ENCODE measurements at places on chromosomes 6 and 20. TPM values are rescaled to one million over a fixed set of nuclear protein-coding genes. Genes with fewer than 3 reads are reported as not detected.
A peak's percentile ranks its signal among the peaks of the same experiment; 100 is the strongest.

Gene BHLHE23
- not detected for polyA plus RNA-seq

Gene LPA
- polyA plus RNA-seq: not detected

Gene GSTA2
- not detected for polyA plus RNA-seq

Gene SLCO4A1
- not detected for polyA plus RNA-seq

Gene COL21A1
- not detected for polyA plus RNA-seq

DNA sequence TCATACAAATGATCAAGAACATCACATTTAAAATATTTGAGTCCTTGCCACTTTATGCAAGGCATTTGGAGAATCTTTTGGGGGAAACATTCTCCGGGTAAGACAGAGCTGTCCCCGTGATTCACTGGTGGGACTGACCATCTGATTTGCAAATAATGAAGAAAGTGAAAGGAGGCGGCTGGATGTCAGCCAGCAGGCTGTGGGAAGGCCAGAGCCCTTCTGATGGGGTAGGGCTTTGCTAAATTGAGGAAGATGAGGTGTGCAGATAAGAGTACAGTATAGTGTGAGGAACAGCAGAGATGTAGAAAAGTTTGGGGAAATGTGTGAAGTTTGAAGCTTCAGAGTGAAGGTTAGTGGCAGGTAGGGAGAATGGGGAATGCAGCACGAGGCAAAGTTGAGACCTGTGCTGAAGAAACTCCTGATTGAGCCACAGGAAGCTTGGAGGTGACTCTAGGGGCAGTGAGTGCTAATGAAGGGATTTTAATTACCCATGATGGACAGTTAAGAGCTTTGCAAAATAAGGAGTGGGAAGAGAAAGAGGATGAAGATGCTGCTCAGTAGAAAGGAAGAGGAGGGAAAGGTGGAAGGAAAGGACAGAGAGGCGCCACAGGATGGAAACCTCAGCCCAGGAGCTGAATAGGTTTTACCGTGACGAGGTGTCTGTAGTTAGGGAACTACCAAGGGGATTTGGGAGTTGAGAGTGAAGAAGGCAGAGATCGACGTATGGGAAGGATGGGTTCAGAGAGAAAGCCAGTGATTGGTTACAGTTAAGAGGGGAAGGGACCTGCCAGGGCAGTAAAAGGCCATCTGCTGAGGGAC is 68.7 kb downstream of the SNX9 start:
- peaks cover 12% of the 10 kb centered on the region for H3K4me1 ChIP-seq
- no peak overlapping the region for H3K4me3 ChIP-seq
- H3K27me3 ChIP-seq: no peaks in the 10 kb centered on the region
- DNase-seq: no peak
- H3K27ac ChIP-seq: no peak overlapping the region

DNA sequence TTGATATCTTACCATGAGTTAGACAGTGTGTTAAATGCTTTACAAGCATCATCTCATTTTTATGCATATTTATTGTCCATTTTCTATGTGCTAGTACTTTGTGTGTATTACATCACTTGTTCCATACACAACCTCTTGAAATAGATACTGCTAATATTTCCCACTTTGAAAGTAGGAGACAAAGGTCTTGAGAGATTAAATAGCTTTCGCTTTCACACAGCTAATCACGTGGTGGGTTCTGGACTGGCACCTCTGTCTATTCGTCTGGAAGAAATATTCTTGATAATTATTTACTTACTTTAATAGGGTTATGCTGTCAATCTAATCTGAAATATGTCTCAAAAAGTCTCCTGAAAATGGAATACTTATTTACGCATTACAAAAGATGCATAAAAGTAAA is 30.2 kb downstream of the EPHA7 start:
- no peaks in the 10 kb centered on the region for H3K4me1 ChIP-seq
- H3K4me3 ChIP-seq: no peak overlapping the region
- no peak overlapping the region for H3K27ac ChIP-seq
- no peaks in the 10 kb centered on the region for H3K36me3 ChIP-seq
- H3K27me3 ChIP-seq: no peaks in the 10 kb centered on the region

GRCh38 chr6:136809091-136809860 is 13.1 kb upstream of the PEX7 start:
- H3K27me3 ChIP-seq: no peaks in the 10 kb centered on the region
- H3K27ac ChIP-seq: no peak overlapping the region
- H3K36me3 ChIP-seq: no peaks in the 10 kb centered on the region

GRCh38 chr6:37106554-37106953 is 63.4 kb upstream of the PIM1 start:
- H3K36me3 ChIP-seq: no peaks in the 10 kb centered on the region
- no peak overlapping the region for H3K4me3 ChIP-seq
- no peak overlapping the region for H3K27ac ChIP-seq

DNA sequence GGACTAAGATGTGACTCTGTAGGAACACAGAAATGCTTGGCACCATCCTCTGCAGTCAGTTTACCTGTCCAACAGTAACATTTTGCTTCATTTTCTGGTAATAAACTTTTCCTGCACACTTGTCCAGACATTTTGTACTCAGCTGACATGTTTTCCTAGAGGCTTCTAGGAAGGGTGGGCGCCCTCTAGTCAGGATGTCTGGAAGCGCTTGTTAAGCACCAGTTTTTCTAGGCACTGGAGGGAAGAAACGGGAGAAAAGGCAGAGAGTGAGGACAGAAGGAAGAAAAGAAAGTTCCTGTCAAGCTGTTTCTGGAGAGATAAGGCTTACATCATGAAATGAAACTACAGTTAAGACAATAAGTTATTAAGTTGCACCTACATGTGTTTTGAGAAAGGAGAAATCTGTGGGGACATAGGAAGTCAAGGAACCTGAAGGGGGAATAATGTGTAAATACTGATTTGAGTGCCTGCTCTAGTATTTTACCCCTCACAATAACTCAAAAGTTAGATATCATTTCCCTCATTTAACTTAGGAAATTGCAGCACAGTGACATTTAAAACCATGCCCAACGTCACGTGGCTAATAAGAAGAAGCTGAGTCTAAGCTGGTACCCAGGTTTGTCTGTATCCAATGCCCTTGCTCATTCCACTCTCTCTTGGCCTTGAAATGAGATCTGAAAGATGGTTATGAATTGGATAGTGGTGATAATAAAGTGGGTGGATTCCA is 42.7 kb upstream of the TNFRSF21 start:
- H3K4me3 ChIP-seq: no peak overlapping the region
- no peak for DNase-seq
- peaks cover 4% of the 10 kb centered on the region for H3K27me3 ChIP-seq
- no peaks in the 10 kb centered on the region for H3K36me3 ChIP-seq

DNA sequence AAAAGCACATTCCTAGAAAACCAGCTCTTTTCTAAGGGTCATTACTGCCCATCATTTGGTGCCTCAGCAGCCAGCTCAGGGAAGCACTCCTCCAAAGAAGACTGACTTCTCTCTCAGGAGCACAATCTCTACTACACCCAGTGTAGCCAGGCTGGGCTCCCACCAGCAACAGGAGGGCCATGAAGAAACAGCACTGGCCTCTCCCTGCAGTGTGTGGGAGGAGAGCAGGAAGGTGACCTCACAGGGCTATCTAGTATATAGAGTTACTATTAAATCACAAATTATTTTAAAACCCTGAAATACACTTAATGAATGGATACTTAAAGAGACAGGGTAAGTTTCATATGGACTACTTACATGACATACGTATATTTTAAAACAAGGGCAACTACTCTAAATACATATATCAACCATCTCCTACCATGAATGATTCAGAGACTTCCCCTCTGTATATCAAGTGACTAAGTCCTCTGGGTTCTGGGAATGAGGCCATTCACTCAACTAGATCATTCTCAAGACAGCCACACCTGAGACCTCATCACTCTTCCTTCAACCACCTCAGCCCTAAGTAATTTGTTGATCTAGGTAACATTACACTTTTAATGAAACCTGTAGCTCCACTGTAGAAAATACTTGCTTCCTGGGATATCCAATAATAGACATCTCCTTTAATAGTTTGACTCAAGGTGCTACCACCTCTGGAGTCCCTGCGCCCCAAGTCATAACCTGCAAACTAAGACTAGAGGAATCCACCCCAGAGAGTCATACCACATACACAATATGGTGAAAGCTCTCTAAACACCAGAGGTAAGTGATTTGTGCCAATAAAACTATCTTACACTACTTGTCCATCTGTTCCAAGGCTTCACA is 25.2 kb downstream of the TBX18 start:
- H3K4me3 ChIP-seq: no peak overlapping the region
- H3K4me1 ChIP-seq: no peaks in the 10 kb centered on the region

DNA sequence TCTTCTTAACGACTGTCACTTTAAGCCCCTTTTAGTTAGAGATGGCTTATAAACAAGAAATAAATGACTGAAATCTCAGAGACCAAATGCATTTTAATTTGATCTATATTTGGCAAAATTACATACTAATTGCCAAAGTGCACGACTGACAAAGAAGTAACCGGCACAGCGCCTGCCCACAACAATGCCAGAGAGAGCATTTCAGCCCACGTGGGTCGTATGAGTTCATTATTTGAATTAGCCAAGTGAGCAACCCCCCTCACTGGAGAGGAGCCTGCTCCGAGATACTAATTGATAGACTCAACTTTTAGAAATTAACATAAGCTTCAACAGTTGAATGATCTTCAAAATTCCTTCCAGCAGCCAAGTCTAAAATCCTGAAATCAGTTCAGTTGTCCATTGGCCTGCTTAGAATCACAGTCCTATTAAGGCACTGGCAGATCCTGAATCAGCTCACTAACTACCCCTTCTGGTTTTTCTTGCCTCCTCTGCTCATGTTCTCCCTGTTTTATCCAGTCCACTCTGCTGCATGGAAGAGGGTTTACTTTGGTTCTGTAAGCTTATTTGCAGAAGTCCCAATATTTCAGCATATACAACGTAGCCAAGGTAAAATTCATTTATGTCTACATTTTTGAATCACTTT is 519.1 kb upstream of the AGPAT4 start:
- H3K27me3 ChIP-seq: peaks cover 2% of the 10 kb centered on the region
- H3K27ac ChIP-seq: no peak overlapping the region
- H3K4me1 ChIP-seq: no peaks in the 10 kb centered on the region
- no peaks in the 10 kb centered on the region for H3K36me3 ChIP-seq
- no peak overlapping the region for H3K4me3 ChIP-seq
- DNase-seq: no peak

DNA sequence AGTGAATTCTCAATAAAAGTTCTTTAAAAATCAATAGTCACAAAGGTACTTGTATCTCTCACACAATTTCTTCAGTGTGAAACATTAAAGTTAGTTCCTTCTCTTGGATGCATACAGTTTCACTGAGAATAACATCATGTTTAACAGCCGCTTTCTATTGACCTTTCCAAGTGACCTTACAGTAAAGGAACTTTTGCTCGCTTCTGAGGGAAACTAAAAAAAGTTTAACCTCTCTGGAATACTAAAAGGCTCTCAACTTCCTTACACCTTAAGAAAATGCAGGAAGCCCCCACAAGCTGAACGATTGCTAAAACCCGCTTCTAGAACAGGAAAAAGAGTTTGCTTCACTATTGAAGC is 1.3 kb downstream of the RRAGD start:
- peak overlapping the region; percentile 81 for H3K4me3 ChIP-seq
- H3K27me3 ChIP-seq: peaks cover 28% of the 10 kb centered on the region
- H3K36me3 ChIP-seq: no peaks in the 10 kb centered on the region
- H3K27ac ChIP-seq: no peak overlapping the region
- peaks cover 26% of the 10 kb centered on the region for H3K4me1 ChIP-seq

DNA sequence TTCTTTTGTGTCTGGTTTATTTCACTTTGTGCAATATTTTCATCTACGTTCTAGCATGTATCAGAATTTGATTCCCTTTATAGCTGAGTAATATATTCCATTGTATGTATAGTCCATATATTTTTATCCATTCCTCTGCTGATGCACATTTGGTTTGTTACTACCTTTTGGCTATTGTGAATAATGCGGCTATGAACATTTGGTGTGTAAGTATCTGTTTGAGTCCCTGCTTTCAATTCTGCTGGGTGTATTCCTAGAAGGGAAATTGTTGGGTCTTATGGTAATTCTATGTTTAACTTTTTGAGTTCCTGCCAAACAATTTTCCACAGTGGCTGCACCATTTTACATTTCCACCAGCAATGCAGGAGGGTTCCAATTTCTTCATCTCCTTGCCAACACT is 52.4 kb downstream of the DNAH8 start:
- no peak for DNase-seq
- peaks cover 3% of the 10 kb centered on the region for H3K27me3 ChIP-seq
- no peak overlapping the region for H3K4me3 ChIP-seq
- no peak overlapping the region for H3K27ac ChIP-seq

- H3K4me3 ChIP-seq: no peak overlapping the region
- no peaks in the 10 kb centered on the region for H3K36me3 ChIP-seq
- no peak overlapping the region for H3K27ac ChIP-seq
- H3K27me3 ChIP-seq: no peaks in the 10 kb centered on the region
Observed at GRCh38 chr20:8148501-8148900, 16.4 kb downstream of the PLCB1 start.

DNA sequence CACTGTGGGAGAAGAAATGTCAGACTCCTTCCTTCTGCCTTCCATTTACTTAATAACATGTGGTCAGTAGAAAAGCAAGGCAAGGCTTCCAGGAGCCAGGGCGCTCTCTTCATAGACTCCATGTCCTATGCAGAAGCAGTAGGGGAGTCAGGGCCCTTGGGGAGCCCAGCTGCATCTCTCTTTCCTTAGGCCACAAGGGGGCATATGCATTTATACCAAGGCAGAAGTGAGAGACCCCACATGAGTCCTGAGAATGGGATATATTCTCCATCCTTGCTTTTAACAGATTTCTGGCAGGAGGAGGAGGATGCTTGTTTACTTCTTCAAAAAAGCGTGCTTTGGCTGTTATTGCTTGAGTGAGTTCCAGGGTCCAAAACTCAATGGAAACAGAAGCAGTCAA is 198.5 kb downstream of the HIVEP2 start:
- H3K27ac ChIP-seq: no peak overlapping the region
- H3K4me1 ChIP-seq: no peaks in the 10 kb centered on the region
- peaks cover 3% of the 10 kb centered on the region for H3K27me3 ChIP-seq
- no peaks in the 10 kb centered on the region for H3K36me3 ChIP-seq
- no peak overlapping the region for H3K4me3 ChIP-seq
- DNase-seq: peak; percentile 37

DNA sequence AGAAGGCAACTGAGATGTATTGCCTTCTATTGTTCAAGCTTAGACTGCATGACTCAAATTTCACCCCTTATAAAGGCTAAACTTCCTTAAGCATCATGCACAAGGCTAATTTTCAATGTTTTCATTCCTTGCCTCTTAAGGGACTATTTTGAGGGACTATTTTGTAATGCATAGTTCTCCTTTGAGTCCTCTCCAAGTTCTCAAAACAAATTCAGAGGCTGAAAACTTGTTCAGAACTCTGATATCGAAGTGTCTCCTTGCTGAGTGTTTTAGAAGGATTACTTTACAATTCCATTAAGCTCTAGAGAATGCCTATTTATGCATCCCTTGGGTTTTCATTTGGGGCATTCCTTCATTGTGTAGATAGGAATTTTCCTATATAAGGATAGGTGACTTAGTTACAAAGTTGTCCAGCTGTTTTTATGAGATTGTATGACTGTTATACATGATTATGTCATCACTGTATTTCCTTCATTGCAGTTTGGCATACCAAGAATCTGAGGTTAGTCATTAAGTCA is 41.7 kb downstream of the COL19A1 start:
- no peak overlapping the region for H3K4me3 ChIP-seq
- no peaks in the 10 kb centered on the region for H3K4me1 ChIP-seq
- H3K36me3 ChIP-seq: no peaks in the 10 kb centered on the region
- DNase-seq: no peak
- no peaks in the 10 kb centered on the region for H3K27me3 ChIP-seq

GRCh38 chr20:36368869-36369268 is 62.7 kb downstream of the DLGAP4 start:
- H3K4me1 ChIP-seq: no peaks in the 10 kb centered on the region
- peaks cover 3% of the 10 kb centered on the region for H3K27me3 ChIP-seq
- no peak for DNase-seq
- H3K4me3 ChIP-seq: no peak overlapping the region
